T-helper 9 cell (primary cell): ENCODE measurements at places on chromosomes 6 and 20.

- no peak for DNase-seq
Observed at GRCh38 chr6:128242765-128243403, 277.5 kb downstream of the PTPRK start.

DNA sequence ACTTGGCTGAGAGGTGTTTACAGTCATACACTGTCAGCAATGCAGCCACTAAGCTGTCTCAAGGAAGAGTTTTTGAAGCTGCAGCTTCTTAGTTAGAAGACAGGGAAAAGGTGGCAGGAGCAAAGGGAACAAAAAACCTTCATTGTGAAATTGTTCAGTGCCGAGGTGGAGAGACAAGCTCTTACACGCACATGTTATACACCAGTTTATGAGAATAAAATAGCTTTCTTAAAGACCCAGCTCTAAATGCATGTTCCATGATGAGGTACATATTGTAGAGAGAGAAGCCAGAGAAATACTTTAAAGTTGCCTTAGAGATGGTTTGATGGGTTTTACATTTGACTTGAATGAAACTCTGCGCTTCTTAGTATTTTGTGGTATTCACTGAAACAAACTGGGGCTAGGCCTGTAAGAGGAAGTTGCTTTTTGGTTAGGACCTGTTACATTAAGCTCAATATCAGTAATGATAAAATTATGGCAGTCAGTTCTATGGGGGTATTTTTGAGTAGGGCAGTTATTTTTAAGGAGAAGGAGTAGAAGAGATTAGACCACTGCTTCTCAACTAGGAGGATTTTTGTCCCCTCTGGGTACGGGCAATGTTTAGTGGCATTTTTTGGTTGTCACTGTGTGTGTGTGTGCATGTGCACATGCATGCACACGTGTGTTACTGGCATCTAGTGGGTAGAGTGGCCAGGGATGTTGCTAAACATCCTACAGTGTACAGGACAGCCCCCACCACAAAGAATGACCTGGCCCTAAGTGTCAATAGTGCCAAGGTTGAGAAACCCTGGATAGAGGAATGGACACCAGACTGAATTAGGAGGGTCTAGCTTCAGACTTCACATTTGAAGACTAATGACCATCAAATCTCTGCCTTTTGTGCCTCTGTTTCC is 9.8 kb downstream of the NEDD9 start:
- DNase-seq, result no peak

- DNase-seq, result no peak
Observed at GRCh38 chr20:13202565-13202964, 18.5 kb upstream of the ISM1 start.

DNA sequence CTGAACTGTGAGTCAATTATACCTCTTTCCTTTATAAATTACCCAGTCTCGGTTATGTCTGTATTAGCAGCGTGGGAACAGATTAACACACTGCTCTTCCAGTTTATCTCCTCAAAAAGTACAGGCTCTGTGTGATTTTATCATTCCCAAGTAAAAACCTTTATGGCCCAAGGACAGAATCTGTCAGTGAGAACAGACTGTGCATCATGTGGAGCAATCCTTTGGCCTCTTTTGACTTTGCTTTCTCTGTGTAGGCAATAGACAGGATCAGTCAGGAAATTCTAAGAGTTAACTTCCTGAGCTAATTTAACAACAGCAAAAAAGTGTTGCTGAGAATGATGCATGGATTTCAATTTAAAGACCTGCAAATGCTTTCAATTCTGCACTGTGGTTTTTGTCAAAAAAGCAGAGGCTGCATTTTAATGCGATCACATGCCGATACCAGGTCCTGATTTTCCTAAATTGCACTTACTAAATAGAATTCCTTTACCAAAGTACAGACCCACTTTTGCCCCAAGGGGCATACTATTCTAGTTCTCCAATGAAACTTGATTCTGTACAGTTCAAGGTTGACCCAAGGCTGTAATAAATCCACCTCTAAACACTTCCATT is 246.7 kb upstream of the MARCKS start:
- DNase-seq, result no peak

GRCh38 chr6:142856624-142857232 is 88.2 kb downstream of the HIVEP2 start:
- DNase-seq, result no peak
